ENCODE measurements at places on chromosomes 5 and 9.

DNA sequence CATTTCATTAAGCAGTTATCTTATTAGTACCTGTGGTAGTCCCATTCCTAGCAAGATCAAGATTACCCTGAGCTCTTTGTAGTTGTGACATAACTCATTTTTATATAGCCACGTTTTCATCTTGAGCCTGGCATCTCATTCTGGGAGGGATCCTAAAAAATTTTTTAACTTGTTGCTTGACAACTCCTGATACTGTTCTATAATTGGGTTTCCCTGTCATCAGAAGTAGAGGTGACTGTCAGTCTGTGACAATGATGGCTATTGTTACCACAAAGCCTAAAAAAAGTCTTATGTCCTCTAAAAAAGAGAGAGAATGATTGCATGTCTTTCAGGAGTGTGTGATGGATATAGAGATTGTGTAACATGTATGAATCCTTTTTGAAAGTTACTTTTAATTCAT lies 164.8 kb downstream of the SGCD start:
- no peak for DNase-seq

DNA sequence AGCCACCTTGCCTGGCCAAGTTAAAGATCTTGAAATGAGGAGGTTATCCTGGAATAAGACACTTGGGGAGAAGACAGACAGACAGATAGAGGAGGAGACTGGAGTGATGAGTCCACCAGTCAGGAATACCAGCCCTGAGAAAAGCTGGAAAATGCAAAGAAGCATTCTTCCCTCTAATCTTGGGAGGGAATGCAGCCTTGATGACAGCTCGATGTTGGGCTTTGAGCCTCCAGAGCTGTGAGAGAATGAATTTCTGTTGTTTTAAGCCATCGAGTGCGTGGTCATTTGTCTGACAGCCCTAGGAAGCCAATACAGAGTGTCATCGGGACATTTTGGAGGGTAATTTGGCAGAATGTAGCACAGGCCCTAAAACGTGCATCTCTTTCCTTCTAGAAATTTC lies 199.1 kb upstream of the IER5L start:
- DNase-seq, result no peak

DNA sequence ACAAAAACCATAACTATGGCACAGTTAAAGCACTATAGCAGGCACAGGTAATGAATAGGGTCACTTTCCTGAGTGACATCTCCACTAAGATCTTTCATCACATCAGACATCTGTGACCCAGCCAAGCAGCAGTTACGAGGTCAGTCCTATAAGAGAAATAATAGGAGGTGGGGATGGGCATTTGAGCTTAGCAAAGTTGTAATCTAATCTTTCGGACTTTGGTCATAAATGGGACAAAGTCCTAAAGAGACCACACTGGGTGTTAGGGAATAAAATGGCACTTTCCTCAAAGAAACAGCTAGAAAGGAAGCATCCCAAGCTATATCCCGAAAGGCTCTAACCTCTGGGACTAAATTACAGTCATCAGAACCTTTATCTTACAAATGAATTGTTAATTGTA lies 432.2 kb downstream of the PIK3R1 start:
- no peak for DNase-seq

DNA sequence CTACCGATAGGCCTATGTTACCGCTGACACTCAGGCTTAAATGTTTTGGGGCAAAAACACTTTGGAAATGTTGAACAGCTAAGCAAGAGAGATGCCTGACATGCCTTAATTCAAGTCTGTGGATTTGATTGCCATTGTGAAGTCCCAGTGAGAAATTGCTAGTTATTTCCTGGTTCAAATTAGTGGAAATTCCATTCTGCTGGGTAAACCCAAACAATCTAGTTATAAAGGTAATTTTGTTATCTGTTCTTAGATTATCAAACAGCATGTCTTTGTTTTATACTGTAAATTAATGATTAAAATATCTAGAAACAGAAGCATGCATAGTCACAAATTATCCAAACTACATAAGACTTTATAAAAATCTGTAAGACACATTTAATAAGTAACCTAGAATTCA lies 96.6 kb downstream of the PJA2 start:
- no peak for DNase-seq

- DNase-seq, result no peak
Observed at GRCh38 chr5:2910401-2911175, 159.1 kb upstream of the IRX2 start.

GRCh38 chr9:84379740-84380139 lies 39.2 kb upstream of the SLC28A3 start:
- no peak for DNase-seq

DNA sequence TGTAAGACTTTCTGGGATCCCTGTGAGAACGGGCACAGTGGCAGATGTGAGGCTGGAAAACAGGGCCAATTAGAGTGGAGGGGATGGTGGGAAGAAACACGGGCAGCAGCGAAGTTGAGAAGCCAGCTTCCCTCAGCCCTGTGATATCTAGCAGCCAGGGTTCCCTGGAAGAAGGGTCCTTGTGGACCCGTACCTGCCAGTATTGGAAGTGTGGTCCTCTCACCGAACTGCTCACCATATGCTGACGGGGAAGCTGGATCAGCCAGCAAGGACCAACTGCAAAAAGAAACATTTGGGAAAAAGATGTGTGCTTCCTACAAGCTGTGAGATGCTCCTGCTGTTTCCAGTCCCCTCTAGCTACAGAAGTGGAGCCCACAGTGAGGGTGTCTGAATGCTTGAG lies 13.6 kb downstream of the CKMT2 start:
- no peak for DNase-seq

- DNase-seq, result no peak
Observed at GRCh38 chr5:73189871-73190376, 16.9 kb downstream of the TMEM174 start.

DNA sequence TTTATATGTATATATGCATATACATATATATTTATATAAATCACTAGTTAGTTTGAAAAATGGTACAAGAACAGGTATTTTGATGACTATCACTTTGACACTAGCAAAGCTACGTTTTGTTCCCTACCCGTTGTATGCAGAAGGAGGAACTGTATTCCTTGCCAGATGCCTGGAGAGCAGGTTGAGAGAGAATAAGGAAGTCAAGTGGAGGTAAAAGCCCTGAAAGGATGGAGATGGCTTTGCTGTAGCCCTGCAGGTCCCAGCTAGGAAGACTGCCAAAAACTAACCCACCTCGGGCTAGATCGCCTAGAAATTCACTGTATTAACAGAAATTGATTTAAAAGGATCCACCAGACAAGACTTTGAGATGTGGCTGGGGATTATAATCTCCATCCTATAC lies 229.3 kb downstream of the RFX3 start:
- DNase-seq, result no peak

DNA sequence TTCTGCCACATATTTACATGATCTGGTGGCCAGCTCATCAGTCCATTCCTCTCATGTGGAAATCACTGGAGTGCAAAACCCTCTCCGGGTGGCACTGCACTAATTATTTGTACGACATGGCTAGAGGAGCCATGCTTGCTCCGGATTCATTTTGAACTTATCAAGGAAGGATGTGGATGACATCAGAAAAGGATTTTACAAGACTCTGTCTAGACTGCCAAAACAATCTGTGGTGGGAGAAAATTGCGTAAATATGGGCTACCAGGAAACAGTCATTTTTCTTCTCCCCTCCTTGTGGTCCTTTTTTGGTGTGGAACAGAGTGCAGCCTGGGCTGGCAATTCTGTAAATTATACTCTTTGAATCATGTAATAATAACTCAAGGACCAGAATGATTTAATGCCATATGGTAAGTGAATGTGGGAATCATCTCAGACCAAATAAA lies 123.4 kb upstream of the IFNE start:
- no peak for DNase-seq

- DNase-seq, result no peak
Observed at GRCh38 chr9:128979111-128979510, 31.6 kb downstream of the NUP188 start.

- no peak for DNase-seq
Observed at GRCh38 chr5:54045077-54045792, 265.1 kb downstream of the ARL15 start.

GRCh38 chr5:32383065-32383464 lies 61.5 kb downstream of the ZFR start:
- DNase-seq, result no peak

DNA sequence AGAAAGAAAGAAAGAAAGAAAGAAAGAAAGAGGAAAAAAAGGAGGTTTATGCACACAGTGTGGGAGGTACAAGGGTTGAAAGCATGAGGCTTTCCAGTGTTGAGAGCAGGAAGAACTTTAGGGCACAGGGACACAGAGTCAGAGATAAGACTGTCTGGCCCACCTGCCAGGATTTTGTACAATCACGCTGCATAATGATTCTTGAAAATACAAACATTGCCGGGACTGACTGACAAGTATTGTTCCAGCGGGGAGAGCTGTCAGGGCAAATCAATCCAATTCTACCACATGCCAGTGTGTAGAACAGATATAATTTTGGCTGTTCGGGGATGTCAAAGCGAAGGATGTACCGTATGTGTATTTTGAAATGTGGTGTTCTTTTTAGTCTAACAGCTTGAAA lies 254.7 kb downstream of the NTRK2 start:
- DNase-seq, result no peak

- DNase-seq, result no peak
Observed at GRCh38 chr9:125457357-125457756, 195.7 kb downstream of the GAPVD1 start.

GRCh38 chr5:124056991-124057723 lies 545.2 kb downstream of the CSNK1G3 start:
- DNase-seq, result no peak

DNA sequence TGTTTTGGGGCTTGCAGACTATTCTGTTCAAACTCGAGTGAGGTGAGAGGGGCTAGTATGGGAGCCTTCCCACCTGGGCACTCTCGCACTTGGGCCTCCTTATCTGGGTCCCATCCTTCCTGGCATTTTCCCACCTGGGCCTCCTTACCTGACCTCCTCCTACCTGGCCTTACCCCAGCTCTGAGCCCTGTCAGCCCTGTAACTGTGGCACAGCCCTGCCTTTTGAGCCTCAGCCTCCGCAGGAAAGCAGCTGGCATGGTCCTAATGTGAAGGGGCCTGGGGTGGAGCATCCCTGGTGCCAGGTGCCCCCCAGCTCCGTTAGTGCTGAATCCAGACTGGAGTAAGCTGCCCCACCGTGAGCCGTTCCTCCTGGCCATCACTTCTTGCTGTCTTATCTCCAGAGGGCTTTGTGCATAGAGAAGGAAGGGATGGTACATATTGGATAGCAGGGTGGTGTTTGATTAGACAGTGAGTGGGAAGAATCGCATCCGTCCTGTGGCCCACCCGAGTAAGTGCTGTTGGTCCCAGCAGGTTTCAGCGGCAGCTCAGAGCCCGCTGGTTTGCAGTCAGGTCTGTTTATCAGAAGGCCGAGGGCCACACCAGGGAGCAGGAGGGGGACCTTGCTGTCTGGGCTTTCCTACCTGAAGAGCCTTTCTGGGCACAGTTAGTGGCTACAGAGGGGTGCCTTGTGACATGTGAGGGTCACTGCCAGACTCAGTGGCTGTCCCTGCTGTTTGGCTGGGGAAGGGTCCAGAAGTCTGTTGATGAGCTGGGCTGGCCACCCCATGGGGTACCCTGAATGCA lies 76.5 kb downstream of the WNK2 start:
- DNase-seq, result no peak

DNA sequence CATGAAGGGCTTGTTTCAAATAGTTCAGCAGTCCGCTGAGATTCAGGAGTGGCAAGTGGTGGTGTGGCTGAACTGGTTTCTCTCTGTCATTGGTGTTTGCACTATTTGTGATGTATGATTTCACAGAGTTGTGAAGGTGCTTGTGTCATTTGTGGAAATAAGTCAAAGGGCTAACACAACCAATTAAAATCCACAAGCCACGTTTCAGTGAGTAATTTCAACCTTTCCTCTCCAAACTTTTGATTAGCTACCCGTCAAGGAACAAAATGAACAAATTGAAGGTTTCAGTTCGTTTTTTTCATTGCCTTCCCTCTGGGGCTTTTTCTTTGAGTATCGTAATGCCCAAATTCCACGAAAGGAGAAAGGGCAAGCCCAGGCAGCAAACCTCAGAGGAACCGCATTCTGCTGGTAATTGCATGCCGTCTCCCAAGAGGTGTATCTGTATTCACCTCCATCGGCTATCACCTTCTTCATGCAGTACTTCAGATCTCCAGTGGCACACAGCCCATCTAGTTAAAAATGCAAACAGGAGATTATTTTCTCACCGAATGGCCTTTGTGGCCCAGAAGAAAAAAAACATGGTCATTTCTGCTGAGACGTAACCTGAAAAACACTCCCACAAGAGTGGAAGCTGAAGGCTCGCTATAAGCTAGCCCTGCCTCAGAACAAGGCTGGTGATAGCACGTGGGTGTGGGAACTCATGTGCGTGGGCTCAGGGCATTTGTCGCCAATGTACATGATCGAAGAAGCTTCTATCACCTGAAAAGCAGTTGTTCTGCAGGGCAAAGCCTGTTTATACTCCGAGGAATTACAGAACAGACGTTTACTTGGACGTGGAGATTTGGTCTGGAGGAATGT lies 197.1 kb downstream of the NR3C1 start:
- DNase-seq, result no peak

GRCh38 chr5:17860660-17861315 lies 226.5 kb downstream of the TAF11L14 start:
- DNase-seq, result no peak

DNA sequence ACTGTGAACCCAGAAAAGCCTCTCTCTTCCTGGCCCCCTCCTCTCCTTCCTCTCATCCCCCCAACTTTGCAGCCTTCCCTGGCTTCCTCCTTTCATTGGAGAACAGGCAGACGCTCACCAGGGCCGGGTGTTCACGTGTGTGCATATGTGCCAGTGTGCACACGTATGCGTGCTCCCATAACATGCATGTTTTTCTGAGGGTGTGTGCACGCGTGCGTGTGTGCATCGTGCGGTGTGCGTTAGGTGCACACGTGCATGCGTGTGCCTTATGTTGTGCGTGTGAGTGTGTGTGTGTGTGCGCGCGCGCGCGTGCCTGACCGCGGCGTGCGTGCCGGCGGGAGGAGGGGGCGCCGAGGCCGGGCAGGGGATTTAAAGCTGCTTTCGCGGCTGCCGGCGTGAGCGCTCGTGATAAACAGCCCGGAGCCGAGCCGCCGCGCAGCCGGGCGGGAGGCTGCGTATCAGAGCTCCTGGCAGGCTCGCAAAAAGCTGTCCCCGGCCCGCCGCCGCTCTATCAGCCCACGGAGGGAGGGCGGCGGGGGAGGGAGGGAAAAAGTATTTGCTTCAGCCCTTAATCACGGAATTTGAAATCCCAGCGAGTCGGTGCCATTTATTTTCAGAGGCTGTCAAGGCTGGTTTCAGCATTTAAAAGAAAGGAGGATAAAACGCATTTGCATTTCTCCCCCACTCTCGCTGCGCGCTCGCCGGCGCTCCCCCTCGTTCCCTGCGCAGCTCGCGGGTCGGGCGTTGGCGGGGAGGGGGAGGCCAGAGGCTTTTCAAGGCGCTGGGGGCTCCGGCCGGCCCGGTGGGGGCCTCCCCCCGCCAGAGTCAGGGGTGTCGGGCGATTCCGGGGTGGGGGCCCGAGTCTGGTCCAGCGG lies 183.9 kb downstream of the C9orf50 start:
- no peak for DNase-seq
